ENCODE measurements at places on chromosomes 5 and 9.
A peak's percentile ranks its signal among the peaks of the same experiment; 100 is the strongest.

GRCh38 chr5:40683305-40683704 is 3.6 kb downstream of the PTGER4 start:
- DNase-seq, result no peak

GRCh38 chr9:111456529-111456928 is 27.7 kb downstream of the ECPAS start:
- no peak for DNase-seq

DNA sequence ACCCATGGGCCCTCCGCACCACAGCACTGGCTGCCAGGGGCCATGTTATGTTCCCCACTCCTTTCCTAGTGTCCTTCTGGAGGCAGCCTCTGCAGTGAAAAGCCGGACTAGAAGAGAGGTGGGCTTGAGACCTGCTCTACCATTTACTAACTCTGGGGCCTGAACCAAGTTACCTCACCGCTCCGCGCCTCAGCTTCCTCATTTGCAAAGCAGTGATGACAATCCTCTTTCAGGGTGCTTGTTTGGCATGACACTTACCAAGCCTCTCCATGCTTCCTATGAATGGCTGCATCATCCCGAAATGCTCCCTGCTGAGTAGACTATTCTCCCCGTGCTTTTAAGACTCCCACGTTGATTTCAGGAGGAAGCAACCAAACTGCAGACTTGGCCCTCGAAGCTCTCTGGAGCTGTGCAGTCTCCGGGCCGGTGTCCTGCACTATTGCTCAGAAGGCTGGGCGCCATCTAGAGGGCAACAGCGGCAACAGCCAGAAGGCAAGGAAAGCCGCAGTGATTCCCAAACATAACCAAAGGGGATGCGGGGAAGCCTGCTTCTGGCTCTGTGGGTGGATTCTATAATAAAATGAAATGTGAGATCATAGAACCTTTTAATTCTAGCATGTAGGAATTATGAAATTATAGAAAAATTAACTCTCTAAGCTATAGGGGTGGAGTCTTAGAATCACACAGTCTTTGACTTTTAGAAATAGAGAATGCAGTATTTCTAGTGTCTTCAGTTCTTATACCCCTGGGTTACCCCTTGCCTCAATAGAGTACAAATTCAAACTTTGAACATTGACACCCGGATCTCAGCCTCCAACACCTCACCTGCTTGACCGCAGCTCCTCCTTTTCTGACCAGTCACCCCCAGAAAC is 599.8 kb upstream of the BRINP1 start:
- DNase-seq, result no peak

GRCh38 chr5:43042626-43043399 is 2.7 kb upstream of the ANXA2R start:
- peak; percentile 54 for DNase-seq

DNA sequence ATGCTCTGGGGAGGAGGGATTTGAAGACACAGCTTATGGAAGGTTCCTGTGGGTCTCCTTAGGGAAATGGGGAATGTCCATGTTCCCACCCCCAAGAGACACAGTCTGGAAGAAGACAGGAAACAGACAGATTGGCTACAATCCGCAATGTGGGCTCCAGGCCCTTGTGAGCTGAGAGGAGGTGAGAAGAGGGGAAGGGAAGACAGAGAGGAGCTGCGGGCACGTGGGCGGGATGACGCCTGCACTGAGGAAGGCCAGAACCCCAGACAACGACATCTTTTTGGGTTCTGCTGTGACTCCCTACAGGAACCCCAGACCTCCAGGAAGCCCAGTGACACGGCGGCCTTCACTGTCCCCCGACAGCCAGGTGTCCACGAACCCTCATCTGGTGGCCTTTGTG is 29.9 kb upstream of the NKD2 start:
- DNase-seq, result no peak

DNA sequence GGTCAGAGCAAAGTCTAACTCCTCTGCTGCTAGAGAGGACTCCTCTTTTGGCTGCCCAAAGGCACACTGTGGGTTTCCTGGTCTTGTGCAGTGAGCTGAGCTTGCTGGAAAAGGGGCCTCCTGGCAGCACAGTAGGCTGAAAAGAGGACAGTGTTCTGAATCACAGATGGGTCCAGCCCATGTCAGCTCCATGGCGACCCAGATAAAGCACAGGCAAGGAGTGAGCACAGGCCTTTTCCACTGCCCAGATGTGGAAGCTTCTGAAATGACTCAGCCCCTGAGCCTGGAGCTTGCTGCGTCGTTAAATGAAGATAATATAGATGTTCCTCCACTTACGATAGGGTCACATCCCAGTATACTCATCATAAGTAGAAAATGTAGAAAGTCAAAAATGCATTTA is 8.1 kb downstream of the CCDC180 start:
- no peak for DNase-seq

DNA sequence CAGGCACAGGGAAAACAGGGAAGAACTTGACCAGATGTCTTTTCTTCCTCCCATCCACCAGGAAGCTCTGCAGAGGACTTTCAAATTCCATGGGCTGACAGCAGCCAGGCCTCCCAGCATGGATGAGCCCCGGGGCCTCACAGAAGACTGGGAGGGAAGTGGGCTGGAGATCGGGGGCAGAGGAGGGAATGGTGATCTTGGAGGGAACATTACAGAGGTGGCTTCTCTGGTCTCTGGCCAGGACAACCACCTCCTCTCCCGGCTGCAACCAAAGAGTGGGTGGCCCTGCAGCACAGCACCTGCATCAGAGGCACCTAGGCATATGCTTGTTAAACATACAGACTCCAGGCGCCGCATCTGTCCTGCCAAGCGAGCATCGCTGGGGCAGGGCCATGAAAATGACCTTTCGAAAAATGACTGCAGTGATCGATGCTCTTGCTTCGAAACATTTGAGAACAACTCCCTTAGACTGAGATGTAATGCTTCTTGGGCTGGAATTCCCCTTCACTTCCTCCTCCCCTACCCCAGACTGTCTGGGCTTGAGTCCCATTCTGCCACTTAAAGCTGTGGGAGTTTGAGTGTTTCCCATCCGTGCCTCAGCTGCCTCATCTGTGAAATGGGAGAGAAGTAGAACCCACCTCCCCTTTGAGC is 68.7 kb upstream of the UNC5A start:
- no peak for DNase-seq

- no peak for DNase-seq
These were observed 202.6 kb downstream of the TLR4 start for GRCh38 chr9:117906763-117907162.

DNA sequence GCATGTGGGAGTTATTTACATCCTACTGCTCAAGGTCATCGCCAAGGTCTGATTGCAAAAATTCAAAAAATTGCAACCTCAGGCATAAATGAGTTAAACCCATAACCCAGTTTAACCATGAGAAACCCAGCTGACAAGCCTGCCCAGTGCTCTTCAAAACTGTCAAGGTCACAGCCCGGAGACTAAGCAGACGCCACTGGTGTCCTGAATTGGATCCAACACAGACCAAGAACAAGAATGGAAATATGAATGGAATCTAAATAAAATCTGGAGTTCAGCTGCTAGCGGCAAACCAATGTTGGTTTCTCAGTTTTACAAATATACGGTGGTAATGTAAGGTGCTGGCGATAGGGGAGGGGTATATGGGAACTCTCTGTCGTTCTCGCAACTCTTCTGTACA is 201.5 kb upstream of the MVB12B start:
- no peak for DNase-seq

- no peak for DNase-seq
These were observed 147.6 kb upstream of the PITX1 start for GRCh38 chr5:135181653-135182052.

GRCh38 chr5:179316111-179316551 is 29.1 kb downstream of the ADAMTS2 start:
- DNase-seq, result no peak

DNA sequence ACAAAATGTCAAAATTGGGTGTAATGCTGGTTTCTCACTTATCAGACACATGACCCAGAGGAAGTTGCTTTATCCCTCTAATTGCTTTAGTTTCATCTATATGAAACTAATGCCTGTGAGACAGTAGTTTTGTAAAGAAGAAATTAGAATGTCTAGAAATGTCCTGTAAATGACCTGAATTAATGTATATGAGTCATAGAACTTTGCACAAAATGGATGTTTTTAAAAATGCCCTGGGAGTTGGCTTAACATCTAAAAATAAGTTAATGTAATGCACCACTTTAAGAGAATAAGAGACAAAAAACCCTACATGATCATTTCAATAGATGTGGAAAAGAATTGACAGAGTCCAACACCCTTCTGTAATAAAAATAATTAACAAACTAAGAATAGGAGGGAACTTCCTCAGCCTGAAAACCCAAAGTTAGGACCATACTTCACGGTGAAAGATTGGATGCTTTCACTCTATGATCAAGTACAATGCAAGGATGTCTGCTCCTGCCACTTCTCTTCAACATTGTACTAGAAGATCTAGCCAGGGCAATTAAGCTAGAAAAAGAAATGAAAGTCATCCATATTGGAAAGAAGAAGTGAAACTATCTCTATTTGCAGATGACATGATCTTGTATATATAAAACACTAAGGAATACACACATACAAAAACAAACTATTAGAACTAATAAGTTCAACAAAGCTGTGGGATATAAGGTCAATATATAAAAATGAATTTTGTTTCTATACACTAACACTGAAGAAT is 117.9 kb downstream of the MELK start:
- no peak for DNase-seq

DNA sequence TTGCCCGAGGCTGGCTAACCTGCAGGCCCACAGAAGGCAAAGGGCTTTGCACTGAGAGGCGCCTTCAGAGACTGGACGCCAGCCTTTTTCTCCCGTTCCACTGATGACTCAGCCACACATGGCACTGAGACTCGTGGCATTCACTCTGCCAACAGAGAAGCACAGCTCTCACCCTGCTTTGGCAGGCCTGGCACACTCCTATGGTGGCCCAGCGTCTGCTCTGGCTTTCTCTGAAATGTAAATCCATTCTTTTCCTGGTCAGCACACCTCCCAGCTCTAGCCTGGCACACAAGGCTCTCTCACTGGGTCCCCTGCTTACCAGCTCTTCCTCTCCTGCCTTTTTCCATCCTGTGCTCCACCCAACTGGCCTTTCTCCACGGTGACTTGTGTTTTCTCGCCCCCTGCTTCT is 5.9 kb upstream of the MELK start:
- DNase-seq, result no peak

- no peak for DNase-seq
These were observed 101.6 kb downstream of the FSTL4 start for GRCh38 chr5:133510634-133511262.

DNA sequence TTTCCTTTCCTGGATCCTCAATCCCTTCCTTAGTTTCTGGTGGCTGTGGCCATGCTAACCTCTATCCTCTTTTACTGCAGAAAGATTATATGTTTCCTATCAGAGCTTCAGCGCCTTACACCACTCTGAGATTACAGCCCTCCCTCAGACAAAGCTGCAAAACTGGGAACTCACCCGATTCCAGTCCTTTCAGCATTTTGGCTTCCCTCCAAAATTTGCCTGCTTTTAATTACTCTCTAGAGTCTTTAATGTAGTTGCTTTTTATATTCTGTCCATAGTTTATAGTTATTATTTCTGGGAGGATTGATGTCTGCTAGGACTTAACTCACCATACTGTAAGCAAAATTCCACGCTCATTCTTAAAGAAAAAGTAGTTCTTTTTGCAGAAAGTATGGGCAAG is 110.2 kb downstream of the NSG2 start:
- no peak for DNase-seq

DNA sequence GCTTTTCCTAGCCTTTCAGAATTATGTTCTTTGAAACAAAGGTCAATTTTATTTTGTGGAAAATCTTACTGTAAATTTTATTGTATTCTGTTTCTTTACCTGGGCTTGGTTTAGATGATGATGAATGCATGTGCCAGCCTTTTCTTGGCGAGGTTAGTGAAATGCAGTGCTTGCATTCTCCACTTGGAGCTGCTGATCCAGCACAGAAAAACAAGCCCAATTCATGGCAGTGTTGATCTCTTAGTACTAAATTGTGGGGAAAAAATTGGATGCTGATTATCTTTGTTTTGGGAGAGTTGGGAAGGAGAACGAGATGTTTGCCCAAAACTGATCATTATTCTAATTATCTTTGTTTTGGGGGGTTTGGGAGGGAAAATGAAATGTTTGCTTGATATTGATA is 3.7 kb downstream of the HABP4 start:
- DNase-seq, result no peak

DNA sequence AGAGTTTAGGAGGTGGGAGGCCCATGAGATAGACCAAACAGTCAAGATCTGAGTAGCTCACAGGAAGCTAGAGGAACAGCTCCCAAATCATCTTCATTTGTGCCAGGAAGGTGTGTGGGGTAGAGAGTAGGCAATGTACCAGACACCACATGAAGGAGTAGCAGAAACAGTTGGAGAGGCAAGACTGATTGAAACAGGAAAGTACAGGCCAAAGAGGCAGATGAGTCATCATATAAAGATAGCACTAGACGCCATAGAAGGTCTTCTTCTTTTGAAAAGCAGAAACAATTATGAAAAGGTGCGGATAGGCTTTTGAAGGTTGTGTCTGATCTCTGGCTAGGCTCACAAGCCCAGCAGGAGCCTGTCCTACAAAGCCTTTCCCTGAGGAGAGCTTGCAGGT is 62.7 kb upstream of the PALM2AKAP2 start:
- DNase-seq, result no peak

DNA sequence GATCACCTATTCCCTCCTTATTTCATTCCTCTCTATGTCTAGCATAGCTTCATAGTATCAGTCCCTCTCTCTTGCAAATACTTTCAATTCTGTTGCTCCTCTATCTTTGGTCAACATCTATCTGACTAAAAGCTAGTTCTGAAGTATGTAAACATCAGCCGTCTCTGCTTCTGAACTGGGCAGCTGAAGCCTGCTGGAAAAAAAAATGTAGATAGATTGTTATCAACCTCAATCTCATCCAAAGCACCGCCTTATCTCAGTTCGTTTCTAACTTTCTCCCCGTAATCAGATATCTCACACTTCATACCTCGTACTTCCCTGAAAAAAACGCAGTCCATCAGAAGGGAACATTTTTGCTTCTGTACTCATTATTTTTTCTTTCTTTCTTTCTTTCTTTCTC is 4.5 kb upstream of the SEMA6A start:
- no peak for DNase-seq

DNA sequence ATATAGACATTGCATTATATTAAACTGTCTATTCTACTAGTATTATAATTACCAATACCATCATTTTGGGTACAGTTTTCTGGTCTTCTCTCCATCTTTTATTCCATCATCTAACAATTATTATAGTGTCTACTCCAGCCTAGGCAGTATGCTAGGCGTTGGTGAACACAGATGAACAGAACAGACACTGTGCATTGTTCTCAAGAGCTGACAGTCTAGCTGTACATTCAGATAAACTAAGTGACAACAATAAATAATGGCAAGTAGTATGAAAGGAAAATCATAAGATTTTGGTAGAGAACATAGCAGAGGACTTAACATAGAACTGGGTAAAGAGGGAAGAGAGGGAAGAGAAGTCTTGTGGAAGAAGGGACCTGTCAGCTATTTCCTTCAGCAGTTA is 12.5 kb upstream of the SGCD start:
- no peak for DNase-seq

DNA sequence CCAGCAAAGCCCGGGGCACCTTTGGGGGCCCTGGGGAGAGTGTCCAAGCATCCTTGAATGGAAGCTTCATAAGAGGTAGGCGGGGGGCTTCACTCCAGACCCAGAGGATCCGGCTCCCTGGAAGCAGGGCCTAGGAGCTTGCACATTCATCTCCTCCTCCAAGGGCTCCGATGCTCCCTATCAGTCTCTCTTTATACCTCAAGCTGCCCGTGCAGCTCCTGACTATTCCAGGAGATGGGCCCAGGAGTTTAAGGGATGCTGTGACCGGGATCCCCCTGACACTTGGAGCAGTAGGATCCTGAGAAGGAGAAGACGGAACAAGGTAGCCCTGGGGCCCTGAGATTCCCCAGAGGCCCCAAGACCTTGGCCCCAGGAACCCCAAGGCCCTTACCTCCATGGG is 25.9 kb downstream of the CSF1R start:
- no peak for DNase-seq

All from activated CD4-positive, alpha-beta T cell treated with anti-CD3 and anti-CD28 coated beads for 24 hours (primary cell).